ENCODE measurements at places on chromosomes 12 and 14. TPM values are rescaled to one million over a fixed set of nuclear protein-coding genes. Genes with fewer than 3 reads are reported as not detected.

The ACYP1 gene
- total RNA-seq: 21.5 TPM

The KLHDC1 gene
- 10.2 TPM for total RNA-seq

The LAG3 gene
- total RNA-seq: 5.8 TPM

The EML5 gene
- total RNA-seq: 4.9 TPM

All from T-cell (primary cell).